ENCODE measurements at places on chromosomes 2 and 18.

- peak; percentile 15 for DNase-seq
Measured at GRCh38 chr2:162795312-162795711, 43.3 kb downstream of the KCNH7 start.

DNA sequence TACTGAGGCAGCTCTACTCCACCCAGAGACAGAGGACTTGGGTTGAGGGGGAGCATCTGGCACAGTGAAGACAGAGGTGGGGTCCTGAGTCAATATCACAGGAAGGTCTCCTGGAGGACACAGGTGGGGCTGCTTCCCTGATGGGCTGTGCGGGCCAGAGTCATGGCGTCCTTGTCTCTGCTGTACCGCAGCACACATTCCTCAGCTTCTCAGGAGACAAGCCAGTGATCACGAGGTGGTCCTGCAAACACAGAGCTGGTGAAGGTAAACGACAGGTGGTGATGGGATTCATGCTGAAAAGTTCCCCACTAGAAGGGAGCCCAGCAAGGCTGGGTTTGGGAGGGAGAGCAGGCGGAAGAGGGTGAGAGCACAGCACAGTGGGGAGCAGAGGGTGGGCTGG lies 9.7 kb downstream of the TCF23 start:
- no peak for DNase-seq

DNA sequence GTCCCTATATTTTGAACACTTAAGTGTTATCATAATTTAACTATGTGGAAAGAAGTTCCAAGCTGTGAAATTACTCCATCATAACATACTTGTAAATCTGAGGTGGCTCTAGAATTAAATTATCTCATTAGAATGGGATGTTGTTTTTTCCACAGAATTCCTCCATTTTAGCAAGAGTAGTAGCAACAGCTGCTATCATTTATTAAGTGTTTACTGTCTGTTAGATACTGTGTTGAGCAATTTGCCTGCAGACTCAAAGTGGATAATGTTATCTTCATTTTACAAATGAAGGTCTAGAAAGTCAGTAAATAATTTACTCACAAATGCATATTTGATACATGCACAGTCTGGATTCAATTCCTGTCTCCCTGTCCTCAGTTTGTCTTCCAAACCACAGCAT lies 504.8 kb upstream of the NRP2 start:
- DNase-seq, result no peak

- no peak for DNase-seq
Measured at GRCh38 chr2:237574894-237575868, 8.8 kb downstream of the PRLH start.

GRCh38 chr2:231037731-231038482 lies 584 bp downstream of the C2orf72 start:
- peak; percentile 43 for DNase-seq

- DNase-seq, result no peak
Measured at GRCh38 chr2:219273937-219274336, 5.2 kb upstream of the DNAJB2 start.

DNA sequence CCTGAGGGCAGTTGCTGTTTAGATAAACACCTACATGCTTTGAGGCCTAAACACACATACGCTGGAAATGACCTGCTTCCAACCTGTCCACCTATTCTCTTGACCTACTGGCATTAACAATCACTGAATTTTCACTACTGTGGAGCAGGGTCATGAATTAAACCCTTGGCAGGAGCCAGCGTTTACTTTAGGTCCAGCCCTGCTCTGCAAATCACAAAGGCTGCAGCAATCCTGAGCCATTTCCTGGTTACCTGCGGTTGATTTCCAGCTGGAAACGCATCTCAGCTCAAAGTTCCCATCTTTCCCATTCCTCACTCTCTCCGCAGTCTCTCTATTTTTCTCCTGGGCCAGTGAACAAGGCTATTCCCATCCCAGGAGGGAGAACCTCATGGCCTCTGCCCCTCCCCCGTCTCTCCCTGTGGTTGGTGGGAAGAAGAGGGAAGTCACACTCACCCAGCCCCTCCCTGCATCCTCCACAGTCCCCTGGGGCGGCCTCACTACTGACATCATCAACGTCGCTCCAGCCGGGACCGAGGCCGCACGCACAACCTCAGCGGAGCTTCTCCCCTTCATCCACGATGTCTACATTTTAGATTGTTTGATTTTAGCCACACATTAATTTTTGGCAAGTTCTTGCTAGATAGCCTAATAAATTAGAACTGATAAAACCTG lies 84.5 kb upstream of the SNTG2 start:
- no peak for DNase-seq

DNA sequence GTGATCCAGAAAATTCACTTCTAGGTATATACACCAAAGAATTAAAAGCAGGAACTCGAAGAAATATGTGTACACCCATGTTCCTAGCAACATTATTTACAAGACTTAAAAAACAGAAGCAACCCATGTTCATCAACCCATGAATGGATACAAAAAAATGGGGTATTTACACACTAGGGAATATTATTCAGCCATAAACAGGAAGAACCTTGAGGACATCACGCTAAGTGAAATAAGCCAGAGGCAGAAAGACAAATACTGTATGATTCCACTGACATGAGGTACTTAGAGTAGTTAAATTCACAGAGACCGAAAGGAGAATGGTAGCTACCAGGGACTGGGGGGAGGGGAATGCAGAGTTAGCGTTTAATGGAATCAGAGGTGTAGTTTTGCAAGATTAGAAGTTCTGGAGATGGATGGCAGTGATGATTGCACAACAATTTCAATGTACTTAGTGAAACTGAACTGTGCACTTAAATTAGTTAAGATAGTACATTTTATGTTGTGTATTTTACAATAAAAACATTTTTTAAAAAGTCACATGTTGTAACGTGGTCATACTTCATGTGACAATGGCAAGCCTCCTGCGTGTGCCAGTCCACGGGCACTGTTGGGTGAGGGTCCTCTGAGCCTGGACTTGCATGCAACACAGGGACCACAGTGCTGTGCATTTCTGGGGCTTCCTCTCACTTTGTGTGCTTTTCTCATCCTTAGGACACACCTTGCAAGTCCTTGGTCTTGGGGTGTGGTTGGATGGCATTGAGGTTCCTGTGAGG lies 206.1 kb upstream of the HDAC4 start:
- DNase-seq, result no peak

- DNase-seq, result no peak
Measured at GRCh38 chr2:48844417-48845155, 89.1 kb upstream of the LHCGR start.

DNA sequence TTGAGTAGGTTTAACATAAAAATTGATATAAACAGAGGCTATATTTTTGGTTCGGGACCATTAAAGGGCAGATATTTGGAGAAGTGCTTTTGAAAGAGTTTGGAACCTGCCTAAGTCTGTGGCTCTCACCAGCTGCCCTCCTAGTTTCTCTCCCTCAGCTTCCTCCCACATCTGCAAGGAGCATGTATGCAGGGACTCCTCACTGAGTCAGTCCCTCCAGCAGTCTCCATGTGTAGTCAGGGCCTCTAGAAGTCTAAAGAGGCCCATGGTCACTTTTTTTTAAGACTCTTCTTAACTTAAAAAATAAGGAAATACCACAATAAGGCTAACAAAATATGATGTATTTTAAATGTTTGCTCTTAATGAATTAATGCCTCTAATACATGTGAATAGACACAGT lies 220.0 kb upstream of the TANK start:
- no peak for DNase-seq

- DNase-seq, result no peak
Measured at GRCh38 chr18:34329840-34330239, 105.1 kb upstream of the NOL4 start.

GRCh38 chr2:73984203-73984921 lies at the start of gene TET3:
TET3 (plus strand) TSS chr2:73984910; CDS start chr2:73986404, 1,494 bp downstream.
- DNase-seq, result peak; percentile 67

DNA sequence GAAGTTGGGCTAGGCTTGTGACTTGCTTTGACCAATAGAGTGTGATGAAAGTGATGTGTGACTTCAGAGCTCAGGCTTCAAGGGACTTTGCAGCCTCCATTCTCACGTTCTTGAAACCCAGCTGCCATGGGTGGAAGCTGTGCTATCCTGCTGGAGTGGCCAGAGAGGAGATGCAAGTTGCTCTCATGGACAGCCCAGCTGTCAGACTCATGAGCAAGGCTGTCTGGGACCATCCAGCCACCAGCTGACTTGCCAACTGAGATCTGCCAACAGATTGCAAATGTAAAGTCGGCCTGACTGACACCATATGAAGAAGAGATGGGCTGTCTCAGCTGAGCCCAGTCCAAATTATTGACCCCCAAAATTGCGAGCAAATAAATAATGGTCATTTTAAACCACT lies 226.4 kb upstream of the CXCR4 start:
- DNase-seq, result no peak

GRCh38 chr2:197867033-197867432 lies 62.6 kb downstream of the PLCL1 start:
- no peak for DNase-seq

- DNase-seq, result no peak
Measured at GRCh38 chr2:144477957-144478311, 42.0 kb downstream of the ZEB2 start.

GRCh38 chr2:96528006-96528699 lies 8.4 kb upstream of the ARID5A start:
- DNase-seq, result no peak

GRCh38 chr18:3806656-3807055 lies 356.7 kb downstream of the TGIF1 start:
- no peak for DNase-seq

DNA sequence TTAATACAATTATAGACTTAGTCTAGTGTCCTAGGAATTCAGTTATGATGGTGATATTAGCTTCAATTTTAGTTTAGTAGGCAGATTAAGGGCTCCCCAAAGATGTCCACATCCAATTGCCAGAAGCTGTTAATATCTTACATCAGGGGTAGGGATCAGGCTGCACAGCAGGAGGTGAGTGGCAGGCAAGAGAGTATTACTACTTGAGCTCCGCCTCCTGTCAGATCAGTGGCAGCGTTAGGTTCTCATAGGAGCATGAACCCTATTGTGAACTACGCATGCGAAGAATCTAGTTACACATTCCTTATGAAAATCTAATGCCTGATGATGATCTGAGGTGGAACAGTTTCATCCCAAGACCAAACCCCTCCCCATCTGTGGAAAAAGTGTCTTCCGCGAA lies 54.9 kb downstream of the NYAP2 start:
- no peak for DNase-seq

GRCh38 chr18:75154997-75155396 lies 53.9 kb downstream of the PTGR3 start:
- no peak for DNase-seq

GRCh38 chr2:157395811-157396210 lies 48.1 kb downstream of the CYTIP start:
- DNase-seq, result peak; percentile 63

DNA sequence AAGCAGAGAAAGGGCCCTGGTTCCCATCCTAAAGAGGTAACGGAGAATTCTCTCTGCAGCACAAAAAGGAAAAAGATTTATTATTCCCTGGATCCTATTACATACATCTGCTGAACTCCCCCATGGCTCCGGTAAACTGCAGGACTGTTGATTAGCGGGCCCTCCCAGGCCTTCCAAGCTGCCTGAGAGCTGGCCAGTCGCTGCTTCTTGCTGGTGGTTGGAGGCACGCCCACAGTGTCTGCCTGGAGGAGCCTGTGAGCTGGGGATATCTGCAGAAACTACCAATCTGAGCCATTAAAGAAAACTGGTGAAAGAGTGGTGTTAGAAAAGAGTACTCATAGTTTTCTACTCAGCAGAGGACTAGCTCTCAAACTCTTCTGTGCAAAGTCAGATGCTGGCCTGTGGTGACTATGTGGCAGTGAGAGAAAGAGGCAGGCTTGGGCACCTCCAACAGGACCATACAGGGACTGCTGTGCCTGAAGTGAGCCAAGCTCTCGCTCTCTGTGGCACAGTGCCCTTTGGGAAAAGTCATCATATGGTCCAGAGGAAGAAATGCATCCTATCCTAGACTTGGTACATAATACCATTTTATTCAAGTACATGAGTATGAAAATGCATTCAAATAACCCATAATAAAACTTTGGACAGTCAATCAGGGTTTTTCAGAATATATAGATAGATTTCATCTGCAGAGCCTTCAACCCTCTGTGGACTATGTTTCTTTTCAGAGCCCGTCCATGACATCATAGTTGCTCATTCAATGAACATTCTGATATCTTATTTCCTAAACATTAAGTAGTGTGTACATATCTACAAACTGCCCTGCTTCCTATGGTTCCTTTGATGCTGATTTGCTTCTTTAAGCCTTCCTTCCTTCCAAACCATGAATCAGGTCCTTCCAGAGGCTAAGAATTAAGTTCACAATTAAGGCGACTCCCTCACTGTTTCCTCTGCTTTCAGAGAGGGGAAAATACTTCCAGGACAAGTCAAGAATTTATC lies 242.0 kb upstream of the LYPD1 start:
- no peak for DNase-seq

DNA sequence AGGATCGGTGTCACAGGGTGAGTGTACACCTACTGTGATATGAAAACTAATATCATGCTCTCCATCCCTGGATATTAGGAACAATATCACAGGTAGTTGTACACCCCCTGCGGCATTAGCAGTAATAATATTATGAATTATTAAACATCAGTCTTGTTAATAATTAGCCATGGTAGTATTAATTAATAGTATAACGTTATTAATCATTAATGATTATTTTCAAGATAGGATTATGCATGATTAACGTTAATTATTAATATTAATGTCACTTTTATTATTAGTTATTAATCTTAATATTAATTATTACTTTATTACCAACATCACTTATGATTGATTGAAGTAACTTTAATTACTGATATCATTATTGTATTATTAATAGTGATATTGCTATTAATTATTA lies 26.2 kb upstream of the NAGK start:
- DNase-seq, result no peak

- DNase-seq, result no peak
Measured at GRCh38 chr2:131046918-131047652, 46.2 kb downstream of the FAM168B start.

DNA sequence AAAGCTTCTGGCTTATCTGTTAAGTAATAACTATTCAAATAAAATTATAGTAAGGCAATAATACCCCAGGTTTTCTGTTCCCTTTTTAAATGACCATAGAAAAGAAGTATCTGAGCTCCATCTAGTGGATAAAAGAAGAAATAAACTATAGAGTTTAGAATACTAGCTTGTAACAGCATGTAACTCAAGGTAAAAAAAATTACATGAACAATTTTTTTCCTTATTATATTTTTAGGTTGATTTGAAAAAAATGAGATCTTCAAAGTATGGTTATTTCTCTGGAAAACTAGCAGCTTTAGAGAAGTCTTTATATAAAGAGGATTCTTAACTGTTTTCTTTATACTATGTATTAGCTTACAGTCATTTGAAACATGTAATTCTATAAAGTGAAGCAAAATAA lies 58.1 kb downstream of the NCKAP1 start:
- peak; percentile 36 for DNase-seq

GRCh38 chr2:127219171-127220070 lies 678 bp downstream of the CYP27C1 start:
- DNase-seq, result peak; percentile 34

- DNase-seq, result no peak
Measured at GRCh38 chr2:167607211-167607610, 640.2 kb downstream of the STK39 start.

DNA sequence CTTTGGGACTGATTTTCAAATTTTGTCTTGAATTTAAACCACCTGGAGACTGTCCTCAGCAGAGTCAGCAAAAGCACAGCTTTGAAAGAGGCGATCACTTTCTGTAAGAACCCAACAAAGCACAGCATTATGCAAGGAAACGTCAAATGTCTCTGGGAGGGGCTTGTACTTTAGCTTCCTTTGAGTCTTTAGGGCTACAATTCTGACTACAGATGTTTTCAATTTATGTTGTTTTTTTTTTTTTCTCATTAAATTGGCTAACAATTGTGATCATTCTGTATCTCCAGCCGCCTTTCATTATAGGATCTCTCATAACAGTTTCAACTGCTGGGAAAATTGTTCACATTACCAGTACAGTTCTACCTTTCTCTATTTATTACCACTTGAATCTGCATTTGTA lies 48.3 kb downstream of the COL3A1 start:
- DNase-seq, result no peak

GRCh38 chr2:102422910-102423309 lies at the start of gene IL18RAP:
IL18RAP (plus strand) TSS chr2:102423160; CDS start chr2:102423278, 118 bp downstream.
- DNase-seq, result no peak

Data from NCI-H146 (cell line).